ENCODE measurements at places on chromosomes 7 and 10.

DNA sequence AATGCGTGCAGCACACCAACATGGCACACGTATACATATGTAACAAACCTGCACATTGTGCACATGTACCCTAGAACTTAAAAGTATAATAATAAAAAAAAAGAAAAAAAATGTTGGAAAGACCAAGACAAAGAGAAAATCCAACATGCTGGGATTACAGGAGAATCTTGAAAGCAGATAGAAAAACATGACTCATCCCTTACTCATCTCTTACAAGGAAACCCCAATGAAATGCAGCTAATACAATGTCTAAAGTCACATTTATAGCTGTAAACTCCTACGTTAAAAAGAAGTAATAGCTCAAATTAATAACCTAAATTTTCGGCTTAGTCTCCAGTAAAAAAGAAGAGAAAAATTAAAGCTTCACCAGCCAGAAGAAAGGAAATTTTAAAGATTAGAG is 47.5 kb upstream of the DGKB start:
- no peak for DNase-seq

DNA sequence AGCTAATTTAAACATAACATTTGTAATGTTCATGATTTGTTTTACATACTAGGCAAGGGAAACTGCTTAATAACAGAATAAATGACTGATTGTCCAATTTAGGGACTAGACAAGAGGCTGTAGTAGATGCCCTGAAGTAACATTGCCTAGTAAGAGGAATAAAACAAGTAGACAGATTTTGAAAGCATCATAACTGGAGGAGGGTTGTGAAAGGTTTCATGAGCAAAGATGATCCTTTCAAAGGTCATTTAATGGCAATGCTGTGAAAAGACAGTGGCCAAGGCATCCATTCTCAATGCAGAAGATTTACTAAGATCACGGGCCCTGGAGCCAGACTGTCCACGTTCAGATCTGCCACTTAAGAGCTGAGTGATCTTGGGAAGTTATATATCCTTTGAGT is 44.8 kb upstream of the HHEX start:
- no peak for DNase-seq

DNA sequence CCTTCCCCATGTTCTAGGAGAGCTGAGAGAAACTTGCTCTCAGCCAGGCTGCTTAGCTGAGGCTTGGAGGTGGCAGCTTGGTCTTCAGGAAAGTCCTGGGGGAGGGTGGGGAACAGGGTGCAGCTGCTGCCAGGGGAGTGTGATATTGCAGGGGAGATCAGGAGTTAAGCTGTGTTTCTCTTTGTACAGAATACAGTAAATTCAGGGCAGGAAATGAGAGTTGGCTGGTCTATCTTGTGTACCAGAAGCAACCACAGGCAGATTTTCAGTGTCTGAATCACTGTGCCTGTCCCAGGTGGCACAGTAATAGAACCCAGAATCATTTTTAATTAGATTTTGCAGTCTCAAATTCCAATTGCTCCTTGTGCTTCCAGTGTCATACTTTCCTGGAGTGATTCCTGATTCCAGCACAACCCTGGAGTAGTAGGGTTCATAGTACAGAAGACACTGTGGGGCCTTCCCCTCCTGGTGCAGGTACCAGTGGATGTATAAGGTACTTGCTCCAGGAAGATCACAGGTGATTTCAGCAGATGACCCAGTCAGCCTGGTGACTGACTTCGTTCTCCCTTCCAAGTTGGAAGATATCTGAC is 94.0 kb upstream of the TARP start:
- no peak for DNase-seq

DNA sequence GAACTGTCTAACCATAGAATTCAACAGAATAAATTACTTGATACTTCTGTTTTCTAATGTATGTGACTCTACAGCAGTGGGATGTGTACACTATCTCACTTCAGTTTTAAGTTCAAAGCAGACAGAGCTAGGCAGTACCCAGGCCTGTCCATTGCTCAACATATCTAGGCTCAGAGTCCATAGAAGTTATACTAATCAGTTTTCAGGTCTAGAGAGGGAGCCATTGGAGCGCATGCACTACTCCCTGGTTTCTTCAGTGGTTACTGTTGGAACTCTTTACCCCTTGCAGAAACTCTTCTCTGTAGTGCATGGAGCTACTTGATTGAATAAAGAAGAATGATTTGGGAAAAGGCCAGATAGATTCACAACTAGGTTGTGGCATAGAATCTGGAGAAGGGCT is 4.4 kb downstream of the CD36 start:
- no peak for DNase-seq

- DNase-seq = no peak
Observed at GRCh38 chr10:99548041-99548530, 15.3 kb downstream of the NKX2-3 start.

DNA sequence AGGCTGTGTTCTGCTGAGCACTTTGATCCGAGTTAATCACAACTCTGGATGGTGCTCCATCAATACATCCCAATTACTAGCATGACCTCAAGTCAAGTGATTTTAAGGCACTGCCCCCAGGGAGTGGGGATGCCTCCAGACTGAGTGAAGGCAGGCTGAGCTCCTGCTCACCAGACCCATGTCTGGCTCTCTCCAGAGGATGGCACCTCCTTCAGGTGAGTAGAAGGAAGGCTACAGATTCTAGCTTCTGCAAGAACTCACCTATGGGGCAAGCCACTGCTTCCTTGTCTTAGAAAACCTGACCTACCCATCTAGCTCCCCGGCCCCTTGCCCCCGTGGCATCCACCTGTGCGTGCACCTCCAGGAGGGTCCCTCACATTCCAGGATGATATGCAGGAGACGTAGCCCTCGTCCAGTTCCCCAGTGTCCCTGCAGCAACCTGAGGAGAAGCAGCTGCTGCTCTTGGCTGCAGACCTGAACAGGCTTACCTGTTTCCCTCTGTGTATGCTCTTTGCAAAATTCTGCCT is 390.3 kb downstream of the GRID1 start:
- no peak for DNase-seq

GRCh38 chr10:33796680-33797079 is 462.2 kb upstream of the NRP1 start:
- DNase-seq = no peak

- DNase-seq = no peak
Observed at GRCh38 chr7:66539902-66540375, 88.7 kb upstream of the KCTD7 start.

GRCh38 chr10:13100349-13101294 is 659 bp downstream of the OPTN start:
- no peak for DNase-seq

GRCh38 chr10:43120929-43121314 is 17.3 kb upstream of the CSGALNACT2 start:
- DNase-seq = no peak

DNA sequence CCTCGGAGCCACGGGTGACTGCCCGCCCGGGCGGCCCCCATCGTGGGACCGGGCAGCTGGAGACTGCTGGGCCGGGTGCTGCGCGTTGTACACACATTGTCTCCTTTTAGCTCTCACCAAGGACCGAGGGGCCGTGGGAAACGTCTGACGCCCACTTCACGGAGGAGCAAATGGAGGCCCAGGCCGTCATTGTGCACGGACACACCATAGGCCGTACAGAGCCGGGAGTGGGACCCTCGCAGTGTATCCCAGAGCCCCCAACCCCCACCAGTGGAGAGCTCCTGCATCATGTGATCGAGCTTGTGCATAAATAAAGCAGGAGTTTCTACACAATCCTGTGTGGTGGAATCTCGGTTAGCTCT is 722 bp downstream of the DENND10 start:
- DNase-seq = no peak

DNA sequence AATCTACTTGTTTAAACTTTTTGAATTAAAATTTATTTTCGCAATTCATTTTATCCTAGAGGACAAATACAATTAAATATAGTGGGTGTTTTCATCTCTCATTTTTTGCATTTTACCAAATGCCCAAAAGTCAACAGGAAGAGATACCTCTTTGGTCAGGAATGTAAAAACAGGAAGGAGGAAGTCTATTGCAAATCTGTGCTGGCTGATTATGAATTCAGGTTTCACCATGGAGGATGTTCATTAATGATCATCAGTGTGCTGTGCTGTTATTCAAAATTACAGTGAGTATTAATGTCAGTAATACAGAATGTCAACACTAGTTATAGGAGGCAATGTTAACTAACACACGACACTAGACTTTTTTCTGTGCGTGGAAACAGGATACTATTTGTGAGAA is 24.7 kb downstream of the EXOC6 start:
- no peak for DNase-seq

- DNase-seq = no peak
Observed at GRCh38 chr7:158707610-158708009, 3.0 kb upstream of the NCAPG2 start.

DNA sequence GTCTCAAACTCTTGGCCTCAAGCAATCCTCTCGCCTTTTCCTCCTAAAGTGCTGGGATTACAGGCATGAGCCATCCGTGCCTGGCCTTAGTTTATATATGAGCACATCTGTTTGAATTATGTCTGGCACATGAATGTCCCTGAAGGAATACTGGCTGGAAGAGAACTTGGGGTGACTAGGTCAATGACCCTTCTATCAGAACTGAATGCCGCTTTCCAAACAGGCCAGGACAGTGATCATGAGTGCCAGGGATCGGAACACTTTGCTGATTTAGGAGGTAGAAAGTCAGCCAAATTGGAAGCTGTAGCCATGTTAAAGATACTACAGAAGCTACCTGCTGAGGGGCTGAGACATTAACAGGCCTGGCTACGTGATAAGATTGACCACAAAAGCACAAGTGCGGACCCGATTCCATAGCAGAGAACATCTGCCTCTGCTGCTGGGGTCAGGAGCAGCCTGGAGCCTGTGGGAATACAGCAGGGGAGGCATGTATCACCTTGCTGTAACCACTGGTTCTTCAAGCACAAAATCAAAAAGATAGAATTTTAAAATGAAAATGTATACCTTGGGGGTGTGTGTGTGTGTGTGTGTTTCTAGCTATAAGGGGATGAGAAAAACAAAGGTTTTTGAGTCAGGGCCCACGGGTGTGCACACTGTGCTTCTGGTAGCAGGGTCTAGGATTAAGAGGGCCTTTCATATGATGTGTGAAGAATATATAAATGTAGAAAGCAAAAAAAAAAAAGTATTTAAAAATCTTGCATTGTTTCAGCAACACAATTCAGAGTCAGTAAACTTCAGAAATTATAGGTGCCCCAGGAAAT is 293.7 kb downstream of the BBS9 start:
- DNase-seq = no peak

- no peak for DNase-seq
Observed at GRCh38 chr7:2717293-2718261, 29.6 kb downstream of the AMZ1 start.

GRCh38 chr10:31820096-31820495 is 108.5 kb downstream of the ARHGAP12 start:
- DNase-seq = no peak

GRCh38 chr10:17784688-17785087 is 24.5 kb upstream of the MRC1 start:
- no peak for DNase-seq

DNA sequence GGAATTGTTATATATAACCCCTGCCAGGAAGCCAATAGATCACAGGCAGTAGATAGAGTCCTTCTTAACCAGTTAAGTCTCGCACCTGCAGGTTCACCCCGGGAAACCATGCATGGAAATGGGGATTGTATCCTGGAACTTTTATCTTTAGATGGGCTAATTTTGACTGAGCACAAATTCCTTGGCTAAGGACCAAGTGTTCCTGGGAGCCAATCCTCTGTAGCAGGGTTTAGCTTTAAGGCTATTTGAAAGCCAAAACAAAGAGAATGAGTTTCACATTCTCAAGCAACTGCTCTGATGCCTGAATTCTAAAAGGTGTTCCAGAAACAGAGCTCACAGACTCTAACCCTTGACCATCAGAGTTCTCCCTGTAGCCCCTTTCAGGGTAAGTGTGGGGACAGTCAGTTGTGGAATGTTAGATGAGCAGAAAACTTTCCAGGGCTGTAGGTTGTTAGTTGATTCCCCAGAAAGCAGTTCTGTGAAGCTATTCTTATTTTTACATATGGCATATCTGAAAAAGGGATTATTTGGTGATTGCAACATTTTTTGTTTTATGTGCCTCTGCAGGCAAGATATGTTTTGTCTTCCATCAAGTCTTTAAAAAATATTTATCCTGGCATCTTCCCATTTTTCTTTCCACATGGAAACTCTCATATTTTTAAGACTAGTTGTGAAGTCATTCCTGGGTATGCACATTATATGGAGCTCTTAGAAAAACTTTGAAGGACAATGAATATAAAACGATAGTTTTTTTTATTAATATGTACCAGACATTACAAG is 16.2 kb upstream of the NPVF start:
- no peak for DNase-seq

DNA sequence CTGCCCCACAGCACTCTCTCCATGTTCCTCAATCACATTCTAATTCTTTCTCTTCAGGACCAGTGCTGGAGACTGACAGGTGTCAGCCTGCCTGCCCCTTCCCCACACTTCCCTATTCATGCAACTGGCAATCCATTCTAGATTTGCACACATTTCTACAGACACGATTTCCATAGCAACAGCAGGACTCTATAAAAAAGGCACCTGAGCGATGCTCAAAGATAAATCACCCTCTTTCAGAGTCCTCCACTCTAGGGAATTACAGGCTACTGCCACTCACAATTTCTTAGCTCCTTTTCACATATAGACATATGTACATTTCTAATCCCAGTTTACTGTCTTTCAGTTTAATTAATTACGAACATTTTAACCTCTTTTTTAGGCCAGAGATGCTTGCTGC is 118.1 kb upstream of the ANKRD1 start:
- DNase-seq = no peak

DNA sequence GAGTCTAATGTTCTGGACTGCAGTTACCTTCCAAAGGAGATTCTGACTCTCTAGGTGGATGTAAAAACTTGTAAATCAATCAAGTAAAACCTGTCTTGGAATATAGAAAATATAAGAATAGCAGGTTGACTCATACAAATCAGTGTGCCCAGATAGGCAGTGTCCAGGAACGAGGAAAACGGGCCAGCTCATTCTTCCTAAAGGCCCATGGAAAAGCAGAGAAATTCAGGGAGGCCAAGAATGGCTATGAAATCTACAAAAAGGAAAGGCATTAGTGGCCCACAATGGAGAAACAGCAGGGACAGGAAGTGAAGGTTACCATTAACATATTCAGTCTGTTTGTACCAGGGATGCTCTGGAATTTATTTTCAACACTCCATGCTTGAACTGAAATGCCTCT is 14.9 kb downstream of the GLI3 start:
- no peak for DNase-seq

Data from nucleus accumbens (tissue), 56 donors.